Activated T-cell treated with anti-CD3 and anti-CD28 coated beads, Interleukin-2, amount 50 U/mL, for 72 hours (primary cell): ENCODE measurements at places on chromosomes 12 and 14. TPM values are rescaled to one million over a fixed set of nuclear protein-coding genes. Genes with fewer than 3 reads are reported as not detected.

The CTSG gene
- total RNA-seq: not detected

The TAS2R7 gene
- not detected for total RNA-seq

The HCAR2 gene
- total RNA-seq: not detected

The ATL1 gene
- 0.93 TPM for total RNA-seq

The SIX4 gene
- 0.19 TPM for total RNA-seq

The RPS6KA5 gene
- total RNA-seq: 30.3 TPM

The CMA1 gene
- total RNA-seq: not detected

The B3GNT4 gene
- total RNA-seq: 0.55 TPM

The CISTR gene
- not detected for total RNA-seq

The NUBPL gene
- 7.7 TPM for total RNA-seq

The SRRM4 gene
- not detected for total RNA-seq

The TAS2R8 gene
- total RNA-seq: not detected

The GRIP1 gene
- 0.44 TPM for total RNA-seq

The RNASE4 gene
- total RNA-seq: 0.63 TPM

The DRAM1 gene
- total RNA-seq: 6.4 TPM

The SYT1 gene
- not detected for total RNA-seq

The CCER1 gene
- not detected for total RNA-seq

The SLC17A8 gene
- not detected for total RNA-seq

The SLCO1B1 gene
- not detected for total RNA-seq

The SSTR1 gene
- total RNA-seq: not detected

The NID2 gene
- total RNA-seq: 0.24 TPM
